ENCODE measurements at places on chromosomes 3 and 15. TPM values are rescaled to one million over a fixed set of nuclear protein-coding genes. Genes with fewer than 3 reads are reported as not detected.

- no peak for ATAC-seq
Measured at GRCh38 chr15:33678602-33679001, 289.7 kb upstream of the CHRM5 start.

GRCh38 chr3:114741066-114741465 is 406.0 kb downstream of the ZBTB20 start:
- ATAC-seq = no peak

DNA sequence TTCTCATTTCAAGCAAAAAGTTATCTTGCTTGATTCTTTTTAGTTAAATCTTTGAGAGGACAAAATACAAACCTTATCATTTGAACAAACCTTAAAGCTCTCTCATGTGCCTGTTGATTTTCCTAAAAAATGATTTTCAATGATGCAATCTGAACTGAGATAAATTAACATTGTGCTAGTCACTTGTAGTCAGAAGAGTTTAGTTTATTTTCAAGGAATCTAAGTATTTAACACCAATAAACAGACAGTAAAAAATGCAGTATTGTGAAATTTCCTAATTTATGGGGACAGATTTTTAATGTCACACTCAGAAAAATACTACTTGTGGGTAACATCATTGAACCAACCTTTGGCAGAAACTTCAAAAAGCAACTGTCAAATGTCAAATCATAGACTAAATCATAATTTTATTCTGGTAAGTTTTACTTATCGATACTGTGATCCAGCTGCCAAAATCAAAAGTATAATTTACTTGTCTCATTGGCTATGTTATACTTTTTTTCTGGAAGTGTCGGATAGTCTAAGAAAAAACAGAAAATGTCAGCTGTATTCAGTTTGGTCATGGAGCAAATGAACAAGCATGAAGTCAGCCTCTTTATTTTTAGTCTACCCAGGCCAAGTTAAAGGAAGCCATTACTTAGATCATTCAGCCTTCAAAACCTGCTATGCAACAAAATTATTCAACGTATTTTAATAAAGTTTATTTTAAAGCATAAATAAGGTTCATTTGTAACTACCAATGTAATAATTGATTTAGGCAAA is 52.4 kb upstream of the FNDC3B start:
- no peak for ATAC-seq

DNA sequence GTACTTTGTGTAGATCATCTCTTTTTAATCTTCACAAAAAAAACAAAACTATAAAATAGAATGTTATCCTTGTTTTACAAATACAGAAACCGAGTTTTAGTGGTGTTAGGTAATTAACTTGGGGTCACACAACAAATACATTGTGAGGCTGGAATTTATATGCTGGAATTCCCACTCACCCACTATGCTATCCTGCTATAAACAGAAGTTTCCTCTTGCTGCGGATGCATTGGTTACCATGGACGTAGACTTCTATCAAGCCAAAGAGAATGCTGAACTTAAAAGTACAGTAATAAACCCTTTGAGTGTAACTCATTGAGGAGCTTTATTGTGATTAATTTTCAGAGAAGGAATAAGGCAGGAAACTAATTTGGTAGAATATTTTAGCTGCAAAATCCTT is 9.2 kb downstream of the SNAP23 start:
- no peak for ATAC-seq

DNA sequence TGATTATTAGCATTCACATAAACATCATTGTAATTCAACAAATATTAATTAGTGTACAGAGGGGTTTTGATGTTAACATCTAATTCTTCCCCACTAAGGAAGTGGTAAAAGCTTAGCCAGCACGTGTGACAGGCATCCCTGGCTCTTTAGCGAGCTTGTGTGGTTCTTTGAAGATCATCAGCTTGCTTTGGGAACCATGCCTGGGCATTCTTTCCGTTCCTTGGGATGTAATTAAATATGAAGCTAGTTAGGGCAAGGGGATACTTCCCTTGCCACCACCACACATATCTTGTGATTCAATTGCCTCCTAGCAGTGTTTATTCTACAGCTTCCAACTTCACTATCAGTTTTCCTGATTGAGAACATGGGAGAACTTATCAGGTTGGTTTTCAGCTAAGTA is 246.5 kb downstream of the MYRIP start:
- ATAC-seq = no peak

DNA sequence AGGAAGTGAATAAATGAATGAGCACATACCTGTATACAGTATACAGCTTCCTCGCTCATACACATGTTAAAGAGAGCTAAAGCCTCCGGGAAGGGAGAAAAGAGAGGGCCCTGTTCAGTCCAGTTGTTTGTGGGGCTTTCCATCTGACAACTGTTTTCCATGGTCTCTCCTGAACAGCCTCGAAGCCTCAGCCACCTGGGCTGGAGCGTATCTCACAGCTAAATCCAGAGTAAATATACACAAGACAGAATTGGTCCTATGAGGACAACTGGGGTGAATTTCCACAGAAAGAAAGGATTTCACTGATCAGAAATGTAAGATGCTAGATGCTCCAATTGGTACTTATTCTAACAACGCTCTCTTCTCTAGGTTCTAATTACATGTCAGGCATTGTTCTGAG is 103.5 kb downstream of the LIPC start:
- no peak for ATAC-seq

GRCh38 chr3:10228248-10228950 is 19.9 kb upstream of the TATDN2 start:
- ATAC-seq = no peak

GRCh38 chr3:185934767-185935464 is 2.9 kb downstream of the TRA2B start:
- no peak for ATAC-seq

DNA sequence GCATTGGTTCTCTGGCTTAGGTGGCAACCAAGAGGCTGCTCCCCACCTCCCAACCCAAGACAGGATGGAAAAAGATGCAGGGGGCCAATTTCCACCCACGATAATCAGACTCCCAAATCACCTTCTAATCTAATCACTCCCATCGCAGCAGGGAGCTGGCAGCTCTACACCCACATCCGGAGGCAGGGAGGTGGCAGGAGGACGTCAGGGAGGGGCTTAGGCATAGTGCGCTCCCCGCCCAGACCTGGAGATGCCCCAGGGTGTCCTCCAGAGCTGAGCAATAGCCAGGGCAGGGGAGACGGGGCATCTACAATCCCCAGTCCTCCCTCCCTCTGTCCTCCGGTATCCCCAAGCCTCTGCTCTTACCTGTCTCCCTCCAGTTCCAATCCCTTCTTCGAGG is 70.5 kb upstream of the SEC13 start:
- peak; percentile 52 for ATAC-seq

DNA sequence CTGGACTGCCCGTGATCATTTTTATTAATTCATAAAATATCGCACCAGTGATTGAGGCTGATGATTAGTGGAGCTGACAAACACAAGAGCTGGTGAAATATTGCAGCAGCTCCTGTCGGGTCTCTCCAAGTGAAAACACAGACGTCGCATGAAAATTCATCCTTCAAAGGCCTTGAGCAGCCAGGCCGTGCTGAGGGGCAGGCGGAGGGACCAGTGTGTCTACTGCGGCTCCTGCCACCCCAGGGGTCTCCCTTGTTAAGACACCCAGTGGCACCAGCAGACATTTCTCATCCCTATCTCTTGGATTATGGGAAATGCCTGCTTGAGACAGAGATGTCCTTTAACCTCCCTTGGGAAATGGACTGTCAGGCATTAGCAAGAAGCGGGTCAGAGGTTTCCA is 289.4 kb upstream of the TLE3 start:
- peak; percentile 59 for ATAC-seq

DNA sequence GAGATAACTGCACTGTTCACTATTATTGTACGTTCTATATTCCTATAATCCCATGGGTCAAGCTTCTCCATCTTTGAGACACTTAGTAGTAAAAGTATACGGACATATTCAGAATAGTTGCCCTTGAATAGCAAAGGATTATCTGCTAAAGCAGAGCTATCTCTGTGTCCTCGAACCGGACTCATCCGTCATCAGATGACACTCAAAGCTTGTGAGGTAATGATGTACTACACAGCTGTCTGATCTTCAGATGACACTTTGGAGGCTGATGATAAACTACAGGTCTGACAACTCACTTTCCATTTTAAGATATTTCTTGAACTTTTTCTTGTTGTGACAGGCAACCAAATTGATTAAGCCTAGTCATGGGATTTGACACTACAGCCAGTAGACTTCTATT is 240.2 kb downstream of the SCAPER start:
- ATAC-seq = no peak

- ATAC-seq = no peak
Measured at GRCh38 chr15:74402873-74403587, 30.7 kb downstream of the SEMA7A start.

GRCh38 chr3:141272906-141273662 is 41.5 kb downstream of the PXYLP1 start:
- ATAC-seq = no peak

DNA sequence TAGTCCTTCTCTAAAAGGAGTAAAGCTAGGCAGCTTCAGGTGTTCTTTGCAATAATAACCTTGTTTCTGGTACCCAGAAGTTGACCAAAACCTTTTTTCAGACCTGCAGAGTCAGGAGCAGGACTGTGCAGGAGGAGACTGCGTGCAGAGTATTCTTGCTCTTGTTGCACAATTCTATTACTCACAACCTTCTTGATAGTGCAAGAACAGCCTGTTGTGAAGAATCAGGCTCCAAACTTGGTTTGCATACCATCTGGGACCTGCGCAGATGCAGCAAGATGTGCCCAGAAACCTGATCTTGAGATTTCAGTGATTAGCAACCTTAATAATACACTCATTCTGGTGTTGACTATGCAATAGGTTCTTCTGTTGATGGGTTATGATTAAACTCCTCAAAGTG is 111.9 kb downstream of the ATG7 start:
- no peak for ATAC-seq

DNA sequence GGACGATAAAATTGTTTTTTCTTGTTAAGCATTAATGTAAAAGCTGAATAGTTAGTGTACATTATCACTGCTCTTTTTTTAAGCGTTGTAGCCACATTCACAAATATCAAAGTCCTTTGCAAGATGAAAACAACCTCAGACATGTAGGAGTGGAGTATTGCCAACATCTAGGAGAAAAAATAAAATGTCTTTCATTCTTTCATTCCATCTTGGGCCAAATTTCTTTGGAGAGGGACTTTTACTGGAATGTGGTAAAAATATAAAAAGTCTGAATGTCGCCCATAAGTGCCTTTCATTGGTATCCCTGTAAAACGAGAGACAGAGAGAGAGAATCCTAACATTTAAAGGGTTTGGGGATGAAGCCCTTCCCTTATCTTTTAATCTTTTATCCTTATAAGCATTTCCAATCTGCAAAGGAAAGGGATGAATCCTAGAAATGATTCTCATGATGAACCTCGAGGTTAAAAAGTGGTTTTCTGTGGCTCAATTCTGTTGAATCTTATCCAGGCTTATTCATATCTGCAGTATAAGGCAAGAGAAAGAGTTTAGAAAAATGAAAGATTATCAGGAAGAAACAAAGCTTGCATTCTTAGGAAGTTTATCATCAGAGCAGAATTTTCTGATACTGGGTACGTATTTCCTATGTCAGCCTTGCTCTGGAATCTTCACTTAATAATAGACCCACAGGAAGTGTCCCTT is 1031.7 kb downstream of the MCTP2 start:
- no peak for ATAC-seq

DNA sequence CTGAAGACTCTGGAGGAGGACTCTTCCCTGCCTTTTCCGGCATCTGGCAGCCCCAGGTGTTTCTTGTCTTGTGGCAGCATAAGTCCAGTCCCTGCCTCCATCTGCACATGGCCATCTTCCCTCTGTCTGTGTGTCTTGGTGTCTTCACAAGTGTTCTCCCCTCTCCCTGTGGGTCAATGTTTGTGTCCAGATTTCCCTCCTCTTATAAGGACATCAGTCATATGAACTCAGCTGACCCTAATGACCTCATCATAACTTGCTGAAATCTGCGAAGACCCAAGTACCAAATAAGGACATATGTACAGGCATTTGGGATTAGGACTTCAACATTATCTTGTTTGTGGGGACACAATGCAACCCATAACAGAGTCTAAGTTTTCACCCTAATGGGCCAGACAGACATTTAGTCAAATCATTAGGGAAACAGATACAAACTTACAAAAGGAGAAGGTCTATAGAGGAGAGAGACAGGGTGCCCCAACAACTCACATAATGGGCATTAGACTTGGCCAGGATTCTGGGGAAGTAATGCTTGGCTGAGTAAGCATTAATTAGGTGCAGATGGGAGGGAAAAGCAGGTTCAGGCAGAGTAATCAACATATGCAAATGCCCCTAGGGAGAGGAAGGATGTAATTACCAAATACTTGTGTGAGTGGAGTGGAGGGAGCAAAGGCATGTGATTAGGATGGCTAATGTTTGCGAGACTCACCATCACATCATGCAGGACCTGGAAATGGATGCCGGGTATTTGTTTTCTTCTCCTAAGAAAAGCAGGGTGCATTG is 372.8 kb upstream of the TBL1XR1 start:
- peak; percentile 84 for ATAC-seq

DNA sequence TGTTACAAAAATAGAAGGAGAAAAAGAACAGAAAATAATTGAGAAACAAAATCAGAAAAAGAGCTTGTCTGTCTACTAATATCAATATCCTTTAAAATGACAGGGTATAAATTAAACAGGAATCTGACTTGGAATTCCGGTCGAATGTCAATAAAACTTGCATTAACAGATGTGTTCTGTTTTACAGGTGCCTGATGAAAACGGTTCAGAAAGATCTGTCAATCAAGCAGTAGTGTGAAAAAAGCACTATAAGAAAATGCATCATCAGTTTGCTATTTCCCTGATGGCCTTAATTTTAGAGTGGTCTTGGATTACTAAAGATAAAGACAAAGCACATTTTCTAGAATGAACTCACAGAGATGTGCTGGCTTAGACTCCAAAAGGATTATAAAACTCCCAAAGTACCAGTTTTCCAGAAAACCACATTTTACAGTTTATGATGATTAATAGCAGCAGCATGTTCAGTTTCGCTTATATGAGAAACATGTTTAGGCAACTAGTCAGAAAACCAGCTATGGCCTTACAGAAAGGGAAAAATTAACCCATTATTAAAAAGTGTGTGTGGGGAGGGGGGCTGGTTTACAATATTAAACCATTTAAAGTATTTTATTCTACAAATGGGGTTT is 8.2 kb upstream of the C3orf38 start:
- ATAC-seq = no peak

- ATAC-seq = no peak
Measured at GRCh38 chr3:24048843-24049242, 103.8 kb downstream of the NR1D2 start.

The OR4F6 gene
- not detected for total RNA-seq

The SOX2 gene
- 95.6 TPM for total RNA-seq

The FBXO45 gene
- total RNA-seq = 13.3 TPM

The CTNNB1 gene
- total RNA-seq = 207 TPM

The PATL2 gene
- total RNA-seq = 0.68 TPM

The FEZF2 gene
- total RNA-seq = 0.69 TPM

The GOLGA8S gene
- total RNA-seq = 0.05 TPM

The STXBP5L gene
- total RNA-seq = 4.2 TPM

The CDHR4 gene
- total RNA-seq = not detected

The CCDC54 gene
- 0.24 TPM for total RNA-seq

The CPA3 gene
- not detected for total RNA-seq

The ZPLD1 gene
- total RNA-seq = 0.62 TPM

The SLCO2A1 gene
- 0.31 TPM for total RNA-seq

The ZNF774 gene
- total RNA-seq = 1.8 TPM

The CLDN16 gene
- total RNA-seq = 0.19 TPM

The SLC38A3 gene
- total RNA-seq = 10.1 TPM

The CPB1 gene
- total RNA-seq = 8.5 TPM
